ENCODE measurements at places on chromosomes 3 and 15.
A peak's percentile ranks its signal among the peaks of the same experiment; 100 is the strongest.

GRCh38 chr3:197547306-197548011 lies 8.3 kb downstream of the BDH1 start:
- no peak for DNase-seq

- DNase-seq: peak; percentile 39
Measured at GRCh38 chr3:63863150-63864007, at the start of the genes ATXN7 and THOC7. ATXN7 (plus strand) TSS chr3:63863867; CDS start chr3:63912599, 48,732 bp downstream. THOC7 (minus strand) TSS chr3:63863805; CDS start chr3:63863790, 15 bp downstream.

- no peak for DNase-seq
Measured at GRCh38 chr15:56950979-56951378, 32.5 kb downstream of the TCF12 start.

DNA sequence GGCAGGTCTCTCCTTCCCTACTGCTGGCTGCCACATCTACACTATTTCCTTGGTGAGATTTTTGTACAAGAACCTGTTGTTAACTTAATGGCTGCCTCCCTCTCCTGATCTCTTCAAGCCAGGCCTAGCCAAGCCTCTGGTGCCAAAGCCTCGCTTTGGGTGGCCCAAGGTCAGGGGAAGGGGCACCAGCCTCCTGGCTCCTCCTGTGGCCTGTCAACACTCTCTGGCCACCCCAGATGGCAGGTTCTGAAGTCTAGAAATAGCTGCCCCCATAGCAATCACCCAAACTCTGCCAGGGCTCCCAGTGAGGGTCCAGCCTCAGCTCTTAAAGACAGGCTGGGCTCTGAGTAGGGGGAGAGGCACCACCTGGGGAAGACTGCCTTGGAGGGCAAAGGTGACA lies 5.0 kb downstream of the IFRD2 start:
- DNase-seq: no peak
